Smooth muscle cell of the brain vasculature (primary cell): ENCODE measurements at places on chromosomes 16 and 17.

DNA sequence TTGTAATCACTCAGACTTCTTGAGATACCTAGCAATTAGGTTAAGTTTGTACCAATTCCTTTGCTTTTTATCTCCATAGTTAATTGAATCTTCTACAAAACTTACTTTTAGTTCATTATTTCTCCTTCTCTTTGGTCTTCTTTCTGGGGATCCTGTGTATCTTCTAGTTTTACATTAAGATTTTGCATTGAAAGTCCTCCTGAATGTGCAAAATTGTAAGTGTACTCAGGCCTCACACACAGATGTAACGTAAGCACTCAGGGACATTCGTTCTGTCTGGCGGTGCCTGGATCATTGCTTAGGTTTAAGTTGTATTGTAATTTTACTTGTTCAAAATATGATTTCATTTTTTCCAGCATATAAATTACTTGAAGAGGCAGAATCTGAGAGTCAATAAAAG is 222.6 kb upstream of the CPHXL start:
- no peak for DNase-seq

DNA sequence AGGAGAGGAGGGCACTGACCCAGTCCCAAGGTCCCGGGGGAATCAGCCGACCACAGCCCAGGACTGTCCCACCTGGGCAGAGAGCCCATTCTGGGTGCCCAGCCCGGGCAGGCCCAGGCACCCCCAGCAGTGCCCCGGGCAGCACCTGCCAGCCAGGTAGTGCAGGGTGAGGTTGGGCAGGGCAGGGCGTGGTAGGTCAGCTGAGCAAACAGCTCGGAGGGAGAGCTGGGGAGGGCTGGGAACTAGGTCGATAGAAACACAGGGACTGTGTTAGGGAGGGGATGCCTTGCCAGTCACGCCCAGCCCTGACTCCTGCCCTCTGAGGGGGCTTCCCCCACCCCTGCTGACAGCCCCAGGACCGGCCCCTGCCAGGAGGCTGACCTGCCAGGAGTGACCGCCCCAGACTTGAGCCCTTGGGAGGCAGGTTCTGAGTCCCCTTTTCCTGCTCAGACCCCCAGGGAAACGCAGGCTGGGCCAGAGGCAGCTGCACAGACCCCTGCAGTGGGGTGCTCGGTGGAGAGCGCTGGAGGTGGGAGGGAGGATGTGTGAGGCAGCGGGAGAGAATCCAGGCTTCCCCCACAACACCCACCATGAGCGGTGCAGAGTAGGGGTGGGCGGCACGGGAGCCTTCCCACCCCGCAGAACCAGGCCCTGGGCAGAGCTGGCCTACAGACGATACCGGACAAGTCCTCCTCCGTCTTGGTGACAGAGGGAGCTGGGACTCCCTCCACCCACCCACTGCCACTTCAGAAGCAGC is 4.7 kb downstream of the HS3ST6 start:
- no peak for DNase-seq

- no peak for DNase-seq
Measured at GRCh38 chr17:60863892-60864707, 186.4 kb downstream of the BCAS3 start.

DNA sequence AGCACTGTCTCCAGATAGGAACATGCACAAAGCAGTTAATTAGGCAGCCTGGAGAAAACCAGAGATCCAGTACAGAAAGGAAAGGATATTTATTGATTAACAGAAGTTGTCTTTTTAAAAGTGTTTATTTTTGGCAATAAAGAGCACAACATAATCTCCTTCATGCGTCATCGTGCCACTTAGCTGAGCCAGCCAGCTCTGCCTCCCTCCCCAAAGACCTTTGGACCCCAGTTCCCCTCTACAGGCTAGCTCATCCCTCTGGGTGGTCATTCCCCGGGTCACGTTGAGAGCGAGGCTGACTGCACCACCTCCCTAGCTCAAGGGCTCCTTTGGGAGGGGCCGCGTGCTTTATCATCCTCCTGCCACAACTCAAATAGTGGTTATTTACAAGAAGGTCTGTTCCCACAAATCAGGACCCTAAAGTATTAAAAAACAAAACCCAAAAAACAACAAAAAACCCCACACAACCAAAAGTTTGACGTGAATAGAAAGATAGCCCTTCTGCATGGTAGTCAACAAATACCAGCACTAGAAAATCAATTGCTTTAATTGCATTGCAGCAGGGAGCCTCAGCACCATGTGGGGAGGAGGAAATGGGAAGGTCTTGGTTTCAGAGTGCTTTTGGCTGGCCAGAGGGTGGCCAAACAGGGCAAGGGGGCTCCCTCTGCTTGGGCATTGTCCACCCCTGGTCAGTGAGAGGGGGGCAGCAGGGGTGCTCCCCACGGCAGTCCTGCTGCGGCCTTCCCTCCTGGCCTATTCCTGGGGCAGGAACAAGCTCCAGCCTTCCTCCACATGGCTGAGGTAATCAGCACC is 9.6 kb downstream of the POLR2C start:
- no peak for DNase-seq

- no peak for DNase-seq
Measured at GRCh38 chr17:3732210-3732621, 8.5 kb downstream of the HASPIN start.

- no peak for DNase-seq
Measured at GRCh38 chr16:72128701-72129100, 35.1 kb downstream of the DHX38 start.

DNA sequence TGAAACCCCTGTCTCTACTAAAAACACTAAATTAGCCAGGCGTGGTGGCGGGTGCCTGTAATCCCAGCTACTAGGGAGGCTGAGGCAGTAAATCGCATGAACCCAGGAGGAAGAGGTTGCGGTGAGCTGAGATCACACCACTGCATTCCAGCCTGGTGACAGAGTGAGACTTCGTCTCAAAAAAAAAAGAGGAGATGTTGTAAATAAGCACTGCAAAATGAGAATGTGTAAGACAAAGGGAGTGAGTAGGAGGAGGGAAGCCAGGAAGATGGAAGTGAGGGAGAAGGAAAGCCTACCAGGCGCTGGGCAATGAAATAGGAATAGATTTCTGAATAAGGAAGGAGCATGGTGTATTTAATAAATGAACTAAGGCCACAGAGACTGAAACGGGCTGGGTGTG is 8.7 kb upstream of the PRPF8 start:
- DNase-seq, result no peak

GRCh38 chr17:72569148-72569946 is 448.5 kb downstream of the SOX9 start:
- no peak for DNase-seq

GRCh38 chr16:30069611-30070462 is 4.3 kb downstream of the ALDOA start:
- DNase-seq, result no peak

DNA sequence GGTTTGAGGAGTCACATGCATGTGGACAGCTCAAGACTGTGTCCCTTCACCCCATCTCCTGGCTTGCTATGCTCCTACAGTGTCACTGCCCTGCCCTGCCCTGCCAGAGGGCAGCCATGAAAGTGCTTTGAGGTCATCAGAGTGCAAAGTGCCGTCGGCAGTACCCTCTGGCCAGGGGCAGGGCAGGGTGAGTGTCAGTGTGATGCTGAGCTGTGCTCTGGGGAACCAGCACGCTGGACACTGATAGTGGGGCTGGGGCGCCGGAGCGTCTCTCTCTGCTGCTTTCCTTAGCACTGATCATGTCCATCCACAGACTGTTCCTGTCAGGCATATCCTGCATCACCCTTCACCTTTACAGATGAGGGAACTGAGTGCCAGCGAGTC is 1.6 kb upstream of the SPATA32 start:
- no peak for DNase-seq

GRCh38 chr17:31269578-31269983 is 27.5 kb downstream of the OMG start:
- peak; percentile 53 for DNase-seq

- DNase-seq, result no peak
Measured at GRCh38 chr16:76035689-76036088, 241.5 kb upstream of the CNTNAP4 start.

DNA sequence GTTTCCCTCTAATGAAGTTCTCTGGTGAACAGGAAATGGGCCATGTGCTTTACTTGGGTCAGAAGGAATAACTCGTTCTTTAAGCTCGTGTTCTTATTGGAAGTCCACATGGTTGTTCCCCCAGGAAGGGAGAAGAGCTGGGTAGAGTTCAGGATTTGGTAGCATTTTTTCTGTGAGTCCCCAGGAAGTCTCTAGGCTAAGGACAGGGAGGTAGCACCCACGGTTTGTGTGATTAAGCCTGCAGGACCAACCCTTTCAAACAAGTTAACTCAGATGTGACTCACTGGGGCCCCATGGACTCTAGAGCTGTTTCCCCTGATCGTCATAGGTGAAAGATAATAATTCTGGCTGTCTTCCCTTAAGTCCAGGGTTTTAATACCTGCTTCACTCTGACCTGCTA is 16.4 kb downstream of the SAP30BP start:
- DNase-seq, result no peak

DNA sequence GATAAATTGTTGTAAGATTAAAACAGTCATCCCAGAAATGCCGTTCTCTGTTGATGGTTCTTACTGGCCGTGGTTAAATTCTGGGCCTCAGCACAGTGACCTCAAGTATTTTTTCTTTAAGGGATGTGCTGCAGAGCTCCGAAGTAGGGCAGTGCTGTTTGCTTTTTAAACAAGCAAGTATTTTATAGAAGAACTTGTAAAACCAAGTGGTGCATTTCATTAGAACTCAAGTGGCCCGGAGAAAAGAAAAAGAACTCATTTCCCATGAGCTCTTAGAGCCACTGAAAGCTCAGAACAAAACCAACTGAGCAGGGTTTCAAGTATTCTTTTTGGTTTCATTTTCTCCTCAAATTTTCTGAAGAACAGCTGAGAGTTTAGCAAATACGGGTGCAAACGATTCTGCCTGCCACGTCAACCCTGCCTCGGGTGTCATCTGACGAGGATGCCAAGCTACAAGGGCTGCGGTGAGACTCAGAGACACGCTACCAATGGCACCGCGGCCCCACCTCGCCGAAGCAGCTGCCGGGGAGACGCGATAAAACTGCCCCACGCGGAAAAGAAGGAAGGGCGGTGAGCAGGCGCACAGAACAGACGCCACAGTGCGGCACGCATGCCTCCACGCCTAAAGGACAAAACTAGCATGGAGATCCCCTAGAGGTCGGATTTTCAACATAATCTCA is 6.3 kb downstream of the LMF1 start:
- no peak for DNase-seq

GRCh38 chr17:82327289-82327688 is 6.3 kb downstream of the SECTM1 start:
- DNase-seq, result no peak

GRCh38 chr16:89765292-89765830 is 44.0 kb downstream of the ZNF276 start:
- no peak for DNase-seq

- DNase-seq, result no peak
Measured at GRCh38 chr16:21084631-21085225, 65.9 kb downstream of the DNAH3 start.

DNA sequence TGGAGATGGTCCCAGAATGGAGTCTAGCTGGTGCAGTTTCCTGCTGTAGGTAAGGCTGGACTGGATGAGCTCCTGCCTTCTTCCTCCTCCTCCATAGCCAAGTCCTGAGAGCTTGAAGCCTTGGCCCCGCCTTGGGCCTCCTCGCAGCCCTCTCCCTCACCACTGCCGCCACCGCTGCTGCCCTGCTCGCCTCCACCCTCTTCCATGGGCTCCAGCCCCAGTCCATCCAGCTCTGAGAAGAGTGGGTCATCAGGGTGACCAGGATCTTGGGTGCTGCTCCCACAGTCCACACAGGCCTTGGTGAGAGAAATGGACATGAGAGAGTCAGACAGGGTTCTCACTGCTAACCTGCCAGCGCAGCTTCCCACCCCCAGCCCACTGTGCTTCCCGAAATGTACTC is 11.2 kb downstream of the PER1 start:
- no peak for DNase-seq

- DNase-seq, result no peak
Measured at GRCh38 chr16:31110106-31111034, 2.2 kb downstream of the BCKDK start.

- DNase-seq, result no peak
Measured at GRCh38 chr17:81648707-81649085, 7.6 kb downstream of the PDE6G start.

DNA sequence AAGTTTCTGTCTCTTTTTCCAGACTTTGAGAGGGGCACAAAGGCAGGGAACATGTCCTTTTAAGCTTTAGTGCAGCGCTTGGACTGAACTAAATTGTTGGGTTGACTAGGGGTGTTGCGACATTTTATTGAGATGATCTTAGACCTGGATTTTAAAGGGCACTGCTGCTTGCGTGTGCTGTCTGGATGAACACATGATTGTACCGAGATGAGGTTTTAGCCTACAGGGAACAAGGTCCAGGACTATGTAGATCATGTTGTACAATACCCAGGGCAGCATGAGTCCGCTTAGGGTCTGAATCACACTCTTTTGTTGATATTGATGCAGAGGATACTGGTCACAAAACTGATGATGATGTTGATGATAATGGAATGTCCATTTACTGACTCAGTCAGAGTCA is 5.2 kb upstream of the RGS9 start:
- DNase-seq, result no peak

- DNase-seq, result no peak
Measured at GRCh38 chr17:49631496-49631895, 46.4 kb downstream of the SPOP start.

GRCh38 chr17:82640036-82640435 is 8.2 kb downstream of the WDR45B start:
- DNase-seq, result no peak

GRCh38 chr17:27446569-27447301 is 9.5 kb upstream of the KSR1 start:
- peak; percentile 60 for DNase-seq

DNA sequence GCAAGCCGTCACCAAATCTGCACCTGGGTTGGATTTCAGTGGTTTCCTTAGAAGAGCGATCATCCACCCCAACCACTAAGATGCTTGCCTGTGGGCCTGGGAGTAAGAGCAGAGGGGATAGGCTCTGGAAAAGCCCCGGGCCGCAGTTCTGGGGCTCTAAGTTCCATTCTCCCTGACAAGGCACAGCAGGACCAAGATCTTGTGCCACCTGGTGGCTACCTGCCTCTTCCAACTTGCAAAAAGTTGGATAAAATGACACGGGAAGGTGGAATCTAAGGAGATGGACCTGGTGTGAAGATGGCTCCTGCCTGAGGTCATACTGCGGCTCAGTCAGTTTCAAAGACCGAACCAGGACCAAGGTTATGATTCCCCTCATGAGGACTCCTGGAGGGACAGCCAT is 42.3 kb downstream of the ABCC12 start:
- DNase-seq, result no peak

DNA sequence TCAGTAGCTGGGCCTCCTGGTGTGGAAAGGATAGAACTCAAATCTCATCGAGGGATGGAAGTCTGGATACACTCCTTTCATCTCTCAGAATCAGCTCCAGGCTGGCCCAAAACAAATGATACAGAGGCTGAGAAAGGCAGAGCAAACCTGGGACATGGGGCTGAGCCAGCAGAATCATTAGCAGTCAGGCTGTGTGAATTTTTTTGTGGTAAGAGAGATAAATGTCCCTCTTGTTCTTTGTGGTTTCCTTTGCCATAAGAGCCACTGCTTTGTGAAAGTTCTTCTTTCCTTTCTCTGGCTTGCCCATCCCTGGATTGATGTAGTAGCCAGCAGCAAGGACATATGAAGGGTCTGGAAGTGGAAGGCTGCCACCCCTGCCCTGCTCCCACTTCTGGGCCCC is 146.2 kb downstream of the CDH13 start:
- DNase-seq, result no peak
